ENCODE measurements at places on chromosomes 13 and 19.
A peak's percentile ranks its signal among the peaks of the same experiment; 100 is the strongest.

- DNase-seq: no peak
These were observed 28.3 kb upstream of the PCDH9 start for GRCh38 chr13:67258482-67258881.

GRCh38 chr13:104315606-104316005 lies 1249.4 kb upstream of the SLC10A2 start:
- DNase-seq: peak; percentile 88

GRCh38 chr13:101305981-101306411 lies 110.3 kb downstream of the NALCN start:
- DNase-seq: no peak

GRCh38 chr19:41328157-41328841 lies 18.3 kb downstream of the CCDC97 start:
- peak; percentile 14 for DNase-seq

GRCh38 chr13:73142071-73142470 lies 83.3 kb downstream of the KLF5 start:
- DNase-seq: no peak

GRCh38 chr13:58964048-58964447 lies 1199.7 kb downstream of the DIAPH3 start:
- no peak for DNase-seq

GRCh38 chr13:29704648-29705047 lies 109.2 kb upstream of the SLC7A1 start:
- peak; percentile 16 for DNase-seq

DNA sequence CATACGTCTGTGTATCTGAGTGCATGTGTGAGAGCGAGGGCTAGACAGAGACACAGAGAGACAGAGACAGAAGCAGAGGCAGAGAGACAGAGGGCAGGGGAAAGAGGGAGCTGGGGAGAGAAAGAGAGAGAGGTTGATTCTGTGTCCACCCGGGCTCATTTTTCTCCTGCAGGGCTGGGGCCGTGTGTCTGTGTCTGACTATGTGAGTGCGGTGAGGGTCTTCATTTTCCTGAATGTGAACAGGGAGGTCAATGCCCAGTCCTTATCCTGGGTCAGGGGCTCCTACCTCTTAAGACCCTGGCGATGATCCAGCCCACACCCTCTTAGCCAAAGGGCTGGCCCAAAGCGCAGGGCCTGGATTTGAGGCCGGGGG lies 17.7 kb downstream of the LRRC4B start:
- no peak for DNase-seq

DNA sequence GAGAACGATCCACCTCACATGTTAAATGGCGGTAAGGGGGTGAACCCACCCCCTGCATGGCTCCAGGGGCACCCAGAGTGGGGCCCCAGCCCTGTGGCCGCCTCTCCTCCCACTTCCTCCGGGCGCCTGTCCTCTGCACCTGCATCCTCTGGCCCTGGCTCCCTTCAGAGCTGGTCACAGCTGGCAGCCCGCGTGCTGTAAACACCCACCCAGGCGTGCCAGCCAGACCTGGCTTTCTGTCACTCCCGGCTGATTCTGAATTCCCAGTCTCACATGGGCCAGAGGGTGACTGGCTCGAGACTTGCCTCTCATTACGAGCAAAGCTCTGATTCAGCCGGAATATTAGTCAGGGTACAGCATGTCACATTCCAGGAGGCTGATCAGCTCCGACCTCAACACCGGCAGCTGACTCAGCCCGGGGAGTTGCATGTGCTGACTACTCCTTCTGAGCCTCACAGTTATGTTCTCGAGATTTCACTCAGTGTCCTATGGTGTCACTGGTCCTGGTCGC lies 75.1 kb downstream of the GNG7 start:
- DNase-seq: peak; percentile 99

DNA sequence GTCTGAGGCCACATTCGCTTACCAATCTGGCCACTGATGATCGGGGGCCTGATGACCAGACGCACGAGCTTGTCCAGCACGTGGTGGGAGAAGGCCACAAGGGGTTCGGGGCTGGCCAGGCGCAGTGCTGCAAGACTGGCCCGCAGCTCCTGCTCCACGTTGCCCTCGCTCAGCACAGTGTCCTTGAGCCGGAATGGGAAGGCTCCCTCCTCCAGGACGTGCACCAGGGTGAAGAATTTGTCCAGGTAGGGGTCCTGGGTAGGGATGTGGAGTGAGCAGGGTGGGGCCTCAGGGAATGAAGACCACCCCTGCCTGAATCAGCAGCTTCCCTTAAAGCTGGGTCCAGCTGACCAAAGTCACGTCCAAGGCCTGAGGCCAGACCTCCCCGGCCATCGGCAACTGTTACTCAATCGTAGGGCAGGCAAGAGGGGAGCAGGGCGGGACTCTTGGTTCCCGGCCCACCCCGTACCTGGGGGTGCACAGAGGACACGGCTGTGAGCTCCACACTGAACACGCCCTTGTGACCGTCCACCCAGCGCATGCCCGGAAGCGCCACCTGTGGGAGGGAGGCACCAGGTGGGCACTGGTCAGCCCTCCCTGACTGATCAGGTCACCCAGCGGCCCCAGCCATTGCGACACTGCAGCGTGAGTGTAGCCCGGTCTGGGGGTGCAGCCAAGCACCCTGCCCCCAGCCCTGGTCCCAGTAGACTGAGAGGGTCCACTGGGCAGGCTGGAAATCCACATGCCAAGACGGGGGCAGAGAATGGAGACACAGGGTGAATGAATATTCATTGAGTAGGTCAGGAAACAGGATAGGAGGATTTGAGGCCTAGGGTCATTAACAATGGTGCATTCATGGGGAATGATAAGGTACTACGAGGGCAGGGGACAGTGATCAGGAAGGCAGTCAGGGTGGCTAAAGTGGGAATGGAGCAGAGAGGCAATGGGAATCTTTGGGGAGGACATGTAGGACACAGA lies 2.8 kb upstream of the ANGPTL8 start:
- no peak for DNase-seq

GRCh38 chr19:2223959-2224358 lies 12.2 kb downstream of the PLEKHJ1 start:
- no peak for DNase-seq
